Vagina (tissue), 2 donors: ENCODE measurements at places on chromosomes 6 and 20.

DNA sequence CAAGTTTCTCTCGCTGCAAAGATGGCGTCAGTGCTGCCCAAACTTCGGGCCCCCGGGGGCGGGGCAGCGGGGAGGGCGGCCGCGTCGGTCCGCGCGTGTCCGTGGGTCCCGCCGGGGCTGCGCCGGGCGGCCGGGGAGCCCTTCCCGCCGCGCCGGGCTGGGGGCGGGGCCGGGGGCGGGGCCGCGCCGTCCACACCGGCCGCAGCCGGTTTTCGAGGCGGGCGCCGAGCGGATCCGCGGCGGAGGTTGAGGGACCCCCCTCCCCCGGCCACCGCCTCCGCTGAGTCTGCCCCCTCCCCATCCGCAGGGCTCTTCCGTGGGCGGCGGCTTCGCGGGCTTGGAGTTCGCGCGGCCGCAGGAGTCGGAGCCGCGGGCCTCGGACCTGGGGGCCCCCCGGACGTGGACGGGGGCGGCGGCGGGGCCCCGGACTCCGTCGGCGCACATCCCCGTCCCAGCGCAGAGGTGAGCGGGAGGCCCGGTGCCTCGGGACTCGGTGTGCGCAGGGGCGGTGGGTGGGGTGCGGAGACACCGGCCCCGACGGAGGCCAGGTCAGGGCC is 572 bp downstream of the SLC2A4RG start:
- DNase-seq: no peak

DNA sequence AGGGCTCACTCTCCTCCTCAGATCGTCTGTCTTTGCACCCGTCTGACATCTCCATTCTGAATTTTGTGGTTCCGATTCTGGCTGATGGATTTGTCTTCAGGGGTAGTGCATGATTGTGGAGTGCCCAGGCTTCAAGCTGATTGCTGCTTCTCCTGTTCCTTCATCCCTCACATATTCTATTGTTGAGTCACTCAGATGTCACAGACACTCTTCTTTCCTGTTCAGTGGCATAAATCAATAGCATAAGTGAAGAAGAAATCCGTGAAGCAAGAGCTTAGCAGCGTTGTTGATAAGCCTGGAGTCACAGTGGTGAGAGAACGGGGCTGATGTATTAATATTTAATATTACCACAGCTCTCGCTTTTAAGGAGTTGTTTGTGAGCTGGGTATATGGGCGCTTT is 152.5 kb downstream of the MTHFD1L start:
- no peak for DNase-seq

- DNase-seq: no peak
Measured at GRCh38 chr6:49155316-49155715, 307.7 kb downstream of the MMUT start.

DNA sequence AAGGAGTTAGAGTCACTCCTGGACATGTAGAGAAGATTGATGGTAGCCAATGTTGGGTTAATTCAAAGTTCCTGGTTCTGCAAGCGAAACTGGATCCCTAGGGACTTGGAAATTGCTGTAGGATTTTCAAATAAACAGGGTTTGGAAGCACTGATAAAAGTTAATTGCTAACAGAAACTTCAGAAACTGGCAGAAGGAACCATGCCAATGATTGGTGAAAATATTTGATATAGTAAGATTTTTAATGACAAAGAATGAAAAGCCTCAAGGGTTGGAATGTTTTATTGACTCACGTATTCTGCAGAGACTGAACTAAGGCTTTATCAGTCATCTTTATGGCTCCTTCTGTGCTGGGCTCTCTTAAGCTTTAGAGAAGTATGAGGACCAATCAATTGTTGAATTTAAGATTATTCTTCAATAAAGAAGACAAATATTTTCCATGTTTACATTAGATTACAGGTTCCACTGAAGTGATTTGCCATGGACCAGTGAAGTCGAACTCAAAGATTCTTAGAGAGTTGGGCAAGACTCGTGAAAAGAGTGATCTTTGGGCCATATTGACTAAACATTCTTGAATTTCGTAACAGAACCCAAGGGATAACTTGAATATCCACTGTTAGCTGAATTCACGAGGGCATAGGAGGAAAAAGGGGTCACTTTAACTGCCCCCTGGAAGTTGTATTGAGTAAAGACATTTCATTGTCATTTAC is 371.4 kb downstream of the HDGFL1 start:
- DNase-seq: no peak

DNA sequence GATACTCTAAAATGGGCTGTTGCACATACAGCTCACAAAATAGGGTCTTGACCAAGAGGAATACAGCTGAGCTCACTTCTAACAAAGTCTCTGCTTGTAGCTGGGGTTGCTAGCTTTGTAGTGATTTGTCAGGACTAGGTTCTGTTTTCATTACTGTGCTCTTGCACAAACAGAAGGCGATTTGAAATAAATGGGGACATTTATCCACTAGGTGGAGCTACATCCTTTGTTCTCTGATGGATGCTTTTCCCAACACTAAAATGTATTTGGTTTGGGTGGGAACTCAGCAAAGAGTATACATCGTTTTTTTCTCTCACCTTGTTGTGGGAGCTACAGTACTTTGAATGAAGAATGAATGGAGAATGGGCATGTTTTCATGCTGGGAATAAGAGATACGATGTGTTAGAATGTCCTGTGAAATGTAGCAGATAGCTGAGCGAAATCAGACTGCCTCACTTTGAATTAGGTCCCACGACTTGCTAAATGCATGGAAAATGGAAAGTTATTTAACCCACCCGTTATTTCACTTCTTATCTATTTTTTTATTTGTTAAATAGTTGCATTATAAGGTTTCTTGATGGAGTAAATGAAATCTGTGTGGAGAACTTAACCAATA is 494.7 kb upstream of the MAP3K7 start:
- no peak for DNase-seq

GRCh38 chr6:18039481-18039880 is 52.0 kb upstream of the KIF13A start:
- DNase-seq: no peak

DNA sequence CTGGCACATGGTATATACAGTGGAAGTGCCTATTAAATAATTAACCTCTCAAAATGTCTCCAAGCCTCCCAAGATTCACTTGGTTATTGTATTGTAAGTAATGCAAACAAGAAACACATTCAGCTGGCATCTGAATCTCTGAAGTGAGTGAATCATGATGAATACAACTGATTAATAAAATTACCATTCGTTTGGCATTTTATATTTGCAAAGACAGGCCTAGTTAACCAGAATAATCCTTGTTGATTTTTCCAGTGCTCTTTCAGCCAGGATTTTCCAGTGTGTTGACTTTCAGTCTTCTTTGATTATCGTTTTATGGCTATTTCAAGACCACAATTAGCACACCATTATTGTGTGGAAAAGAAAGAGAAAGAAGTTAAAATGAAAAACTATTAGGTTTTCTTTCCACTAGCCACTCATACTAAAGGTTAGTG is 20.3 kb downstream of the SLC22A2 start:
- no peak for DNase-seq

DNA sequence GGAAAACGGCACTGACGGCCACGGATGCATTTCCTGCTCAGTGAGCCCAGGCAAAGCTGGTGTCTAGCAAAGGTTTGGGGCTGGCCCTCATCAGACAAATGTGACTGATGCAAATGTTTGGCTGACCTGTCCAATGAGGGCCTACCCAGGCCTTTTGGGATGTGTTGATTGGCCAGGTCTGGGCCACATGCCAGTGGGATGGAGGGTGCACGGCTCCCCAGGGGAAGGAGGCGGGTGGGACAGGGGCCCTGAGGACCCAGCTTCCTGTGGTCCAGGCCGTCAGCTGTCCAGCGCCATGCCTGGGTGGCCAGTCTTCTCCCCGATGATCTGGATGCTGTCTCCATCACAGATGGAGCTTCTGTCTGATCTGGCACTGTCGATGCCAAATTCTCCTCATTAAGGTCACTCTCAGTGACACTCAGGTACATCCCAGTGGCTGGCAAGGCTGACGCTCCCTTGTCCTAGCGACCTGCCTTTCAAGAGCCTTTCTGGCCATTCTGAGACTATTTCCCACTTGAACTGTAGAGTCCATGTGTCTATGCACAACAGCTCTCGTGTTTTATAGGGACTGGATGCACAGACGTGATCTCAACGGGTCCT is 43.0 kb downstream of the NTSR1 start:
- DNase-seq: no peak

GRCh38 chr20:36585410-36586125 is 12.2 kb downstream of the TGIF2 start:
- no peak for DNase-seq

GRCh38 chr6:1851681-1852456 is 242.2 kb downstream of the FOXC1 start:
- DNase-seq: no peak
